Colonic mucosa (tissue), 4 donors: ENCODE measurements at places on chromosomes 16 and 17.
A peak's percentile ranks its signal among the peaks of the same experiment; 100 is the strongest.

DNA sequence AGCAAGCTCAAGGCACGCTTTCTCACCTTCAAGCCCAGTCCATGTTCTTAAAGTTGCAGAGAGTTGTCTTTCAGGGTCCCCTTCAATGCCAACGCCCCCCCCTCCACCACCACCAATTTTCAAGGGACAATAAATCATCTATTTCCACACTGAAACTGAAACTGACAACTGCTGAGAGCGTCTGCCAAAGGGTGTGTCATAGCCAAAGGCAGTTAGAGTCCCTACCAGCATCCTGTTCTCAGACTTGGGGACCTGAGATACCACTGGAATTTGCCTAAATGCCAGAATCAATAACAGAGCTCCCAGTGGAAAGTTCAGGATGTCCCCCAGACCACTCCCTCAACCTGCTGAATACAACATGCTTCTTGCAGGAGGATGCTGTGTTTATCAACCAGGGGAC, 133.2 kb upstream of the SOX9 start:
- DNase-seq = no peak

DNA sequence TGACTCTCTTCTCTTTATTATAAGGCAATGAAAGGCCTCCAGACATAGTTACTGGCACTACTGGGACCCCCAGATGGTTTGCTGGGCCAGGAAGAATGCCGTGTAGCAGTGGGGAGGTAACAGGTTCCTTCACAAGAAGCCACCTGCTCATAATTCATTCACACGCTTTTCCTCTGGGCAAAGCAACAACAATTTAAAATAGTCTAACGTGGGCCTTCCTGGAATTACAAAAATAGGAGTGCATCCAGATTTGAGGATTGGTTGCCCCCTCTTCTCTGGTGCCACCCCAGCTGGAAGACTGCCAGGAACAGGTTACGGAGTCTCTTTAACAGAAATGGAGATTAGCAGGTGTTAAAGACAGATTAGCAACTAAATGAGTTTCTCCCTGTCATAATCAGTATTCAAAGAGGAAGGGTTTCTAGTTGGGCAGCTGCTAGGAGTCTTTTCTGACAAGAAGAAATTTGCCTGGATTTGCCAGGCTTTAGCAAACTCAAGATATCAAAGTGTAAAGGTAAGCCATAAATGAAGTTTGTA, 409.6 kb downstream of the NPIPA8 start:
- DNase-seq = no peak

DNA sequence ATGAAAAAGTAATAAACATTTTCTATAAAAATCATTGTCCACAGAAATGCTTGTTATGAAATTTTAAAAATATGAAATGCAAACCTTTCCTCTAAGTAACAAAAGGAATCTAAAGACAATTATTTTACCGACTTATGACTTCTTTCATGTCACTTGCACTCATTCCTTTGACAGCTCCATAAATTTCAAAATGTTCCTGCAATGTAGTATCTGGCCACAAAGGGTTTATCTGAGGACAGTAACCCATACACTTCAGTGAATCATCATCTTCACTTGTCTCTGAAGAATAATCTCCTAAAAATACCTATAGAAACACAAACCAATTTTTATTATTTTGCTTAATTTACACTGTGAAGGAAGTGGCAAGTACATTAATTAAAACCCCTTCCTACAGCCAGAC, 25.6 kb upstream of the ABCA10 start:
- DNase-seq = no peak

DNA sequence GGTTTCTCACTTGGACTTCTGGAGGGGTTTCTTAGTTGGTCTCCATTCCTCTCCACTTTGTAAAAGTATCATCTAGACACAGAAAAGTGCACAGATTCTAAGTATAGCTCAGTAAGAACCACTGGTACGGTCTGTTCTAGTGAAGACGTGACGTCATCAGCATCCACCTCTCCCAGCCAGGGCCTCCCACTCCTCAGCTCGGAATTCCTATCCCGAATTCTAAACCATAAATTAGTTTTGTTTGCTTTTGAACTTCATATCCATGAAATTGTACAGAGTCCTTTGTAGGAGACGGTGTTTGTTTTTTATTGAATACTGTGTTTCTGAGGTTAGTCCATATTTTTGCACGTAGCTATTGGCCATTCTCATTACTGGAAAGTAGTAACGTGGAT, 25.5 kb downstream of the FOXK2 start:
- DNase-seq = no peak

DNA sequence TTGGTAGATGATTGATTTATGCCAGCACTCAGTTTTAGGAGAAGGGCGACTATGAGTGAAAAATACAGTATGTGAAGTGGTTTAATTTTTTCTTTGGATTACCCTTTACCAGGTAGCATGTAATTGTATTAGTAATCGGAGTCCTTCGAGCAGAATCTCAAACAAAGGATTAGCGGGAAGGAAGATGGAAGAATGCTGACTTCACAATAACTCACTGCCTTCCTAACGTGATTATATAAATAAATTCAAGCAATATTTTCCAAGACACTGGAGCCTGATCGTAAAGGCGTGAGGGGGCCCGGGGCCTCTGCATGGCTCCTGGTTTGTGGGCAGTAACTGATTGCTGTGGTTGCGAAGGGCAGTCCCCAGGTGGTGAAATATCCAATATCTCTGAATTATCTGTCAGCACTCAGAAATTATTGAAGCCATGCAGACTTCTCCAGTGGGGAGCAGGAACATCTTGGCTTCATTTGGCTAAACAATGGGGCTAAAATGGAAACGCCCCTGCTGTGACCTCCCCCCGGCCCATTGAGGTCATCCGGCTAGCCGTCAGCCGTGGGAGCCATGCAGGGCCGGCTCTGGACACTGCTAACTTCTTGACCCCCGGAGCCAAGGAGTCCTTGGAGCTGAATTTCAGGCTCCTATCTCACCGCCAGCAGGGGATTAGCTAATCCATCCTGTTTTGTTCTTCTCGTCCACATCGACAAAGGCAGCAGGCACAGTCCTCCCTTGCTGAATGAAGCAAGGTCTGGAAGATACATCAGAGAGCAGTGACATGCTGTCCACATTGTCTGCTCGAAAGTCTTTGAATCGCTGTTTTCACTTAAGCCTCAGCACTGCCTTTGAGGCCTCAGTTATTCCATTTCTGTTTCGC, 295.9 kb upstream of the N4BP1 start:
- DNase-seq = no peak

DNA sequence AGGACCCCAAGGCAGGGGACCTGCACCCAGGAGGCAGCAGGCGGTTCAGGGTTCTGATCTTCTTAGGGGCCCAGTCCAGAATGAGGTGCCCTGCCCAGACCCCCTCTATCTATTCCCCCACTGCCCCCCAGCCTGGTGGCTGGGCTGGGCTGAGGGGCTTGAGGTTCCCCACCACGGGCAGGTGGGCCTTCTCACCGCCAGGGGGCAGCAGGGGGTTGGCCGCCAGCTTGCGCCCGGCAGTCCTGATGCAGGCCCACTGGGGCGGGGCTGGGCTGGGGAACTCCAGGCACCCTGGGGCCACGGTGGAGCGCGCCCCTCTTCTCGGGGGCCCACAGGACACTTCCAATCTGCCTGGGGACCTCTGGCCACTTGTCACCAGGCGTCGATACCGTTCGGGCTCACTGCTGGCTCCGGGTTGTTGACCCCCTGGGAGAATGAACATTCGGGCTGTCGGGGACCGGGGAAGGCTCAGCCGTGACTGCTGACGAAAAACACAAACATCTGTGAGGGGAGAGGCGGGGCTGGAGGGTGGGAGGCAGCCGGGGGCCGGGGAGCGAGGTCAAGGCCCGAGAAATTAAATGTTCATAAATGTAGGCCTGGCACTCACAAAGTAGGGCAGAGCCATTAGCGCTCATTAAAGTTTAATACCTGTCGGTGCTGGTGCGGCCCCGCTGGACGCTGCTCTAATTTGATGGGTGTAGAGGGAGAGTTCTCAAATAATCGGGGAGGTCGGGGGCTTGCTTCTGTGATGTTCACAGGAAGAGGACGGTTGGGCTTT, 219.3 kb upstream of the GSE1 start:
- DNase-seq = peak; percentile 72

DNA sequence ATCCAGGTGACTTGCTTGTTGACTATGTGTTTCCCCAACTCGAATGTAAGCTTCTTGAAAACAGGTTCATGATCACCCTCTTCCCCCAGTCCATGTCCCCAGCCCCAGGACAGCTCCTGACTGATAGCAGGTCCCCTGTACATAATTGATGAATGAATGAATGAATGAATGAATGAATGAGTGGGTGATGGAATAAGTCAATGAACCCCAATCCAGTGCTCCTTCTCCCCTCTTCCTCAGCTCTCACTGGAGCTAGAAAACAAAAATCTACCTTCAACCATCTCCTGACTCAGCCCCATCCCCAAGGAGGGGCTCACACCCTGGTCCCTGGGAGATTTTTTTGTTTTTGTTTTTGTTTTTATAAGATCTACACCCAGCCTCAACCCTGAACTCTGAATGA, 16.2 kb upstream of the TVP23A start:
- no peak for DNase-seq

DNA sequence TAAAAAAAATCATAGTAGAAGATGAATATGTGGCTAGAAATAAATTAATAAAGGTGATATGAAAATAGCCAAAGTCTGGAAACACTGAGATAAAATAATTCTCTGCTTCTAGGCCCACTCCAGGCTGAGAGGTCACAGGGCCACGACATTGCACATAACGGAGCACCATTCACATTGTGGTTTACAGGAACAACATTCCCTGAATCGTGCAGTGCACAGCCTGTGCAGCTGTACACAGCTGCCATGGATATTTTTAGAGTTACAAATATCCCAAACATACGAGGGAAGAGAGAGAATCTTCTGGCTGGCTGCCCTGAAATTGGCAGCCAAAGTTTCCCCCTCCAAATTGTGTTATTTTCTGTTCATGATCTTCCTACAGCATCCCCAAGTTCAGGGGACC, 68.8 kb downstream of the GSG1L start:
- DNase-seq = no peak

GRCh38 chr17:72378414-72379390, 257.9 kb downstream of the SOX9 start:
- no peak for DNase-seq

- no peak for DNase-seq
Observed at GRCh38 chr17:31392856-31393748, 1.6 kb downstream of the RAB11FIP4 start.

DNA sequence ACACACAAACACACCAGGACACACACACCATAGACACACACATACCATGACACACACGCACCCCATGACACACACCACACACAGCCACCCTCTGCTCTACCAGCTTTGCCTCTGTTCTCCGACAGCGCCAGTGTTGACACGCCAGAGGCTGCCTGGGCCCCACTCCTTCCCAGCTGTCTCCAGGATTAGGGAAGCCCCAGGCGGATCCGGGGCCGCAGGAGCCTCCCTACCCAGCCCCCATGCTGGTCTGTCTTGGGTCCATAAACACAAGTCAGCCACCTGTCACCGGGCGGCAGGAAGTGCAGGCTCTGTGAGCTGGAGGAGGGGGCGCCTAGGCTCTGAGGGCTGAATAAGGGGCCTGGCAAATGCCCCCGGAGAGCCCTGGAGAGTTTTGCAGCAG, 10.5 kb downstream of the TBC1D16 start:
- DNase-seq = no peak

- no peak for DNase-seq
Observed at GRCh38 chr17:64426596-64426995, 22.3 kb upstream of the MILR1 start.

- no peak for DNase-seq
Observed at GRCh38 chr16:48013491-48013901, 142.3 kb downstream of the ABCC12 start.

- no peak for DNase-seq
Observed at GRCh38 chr17:60168654-60169053, 18.9 kb downstream of the CA4 start.

GRCh38 chr17:16121915-16122314, 93.4 kb downstream of the NCOR1 start:
- no peak for DNase-seq

GRCh38 chr17:8832711-8833352, 33.7 kb upstream of the MFSD6L start:
- peak; percentile 47 for DNase-seq

GRCh38 chr16:83458612-83459011, 349.2 kb upstream of the HSBP1 start:
- DNase-seq = no peak

- no peak for DNase-seq
Observed at GRCh38 chr16:82017911-82018568, 6.8 kb upstream of the SDR42E1 start.

DNA sequence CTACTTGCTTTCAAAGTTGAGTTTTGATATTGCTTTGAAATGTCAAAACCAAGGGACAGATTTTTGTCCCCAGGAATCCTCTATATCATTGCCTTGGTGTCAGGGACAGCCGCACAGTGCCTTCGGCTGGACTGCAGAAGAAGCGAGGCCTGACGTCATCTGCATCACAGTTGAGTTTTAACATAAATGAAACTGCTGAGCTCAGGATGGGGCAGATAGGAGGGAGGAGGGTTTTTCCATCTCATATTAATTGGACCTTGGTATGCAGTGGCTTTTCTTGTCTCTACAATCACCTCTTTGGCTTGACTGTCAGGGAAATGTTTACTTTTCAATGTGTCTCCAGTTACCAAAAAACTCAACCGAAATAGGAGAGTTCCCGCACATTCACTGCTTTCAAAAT, 111.3 kb downstream of the AATF start:
- no peak for DNase-seq

- DNase-seq = no peak
Observed at GRCh38 chr17:80710714-80711302, 166.2 kb downstream of the RPTOR start.

DNA sequence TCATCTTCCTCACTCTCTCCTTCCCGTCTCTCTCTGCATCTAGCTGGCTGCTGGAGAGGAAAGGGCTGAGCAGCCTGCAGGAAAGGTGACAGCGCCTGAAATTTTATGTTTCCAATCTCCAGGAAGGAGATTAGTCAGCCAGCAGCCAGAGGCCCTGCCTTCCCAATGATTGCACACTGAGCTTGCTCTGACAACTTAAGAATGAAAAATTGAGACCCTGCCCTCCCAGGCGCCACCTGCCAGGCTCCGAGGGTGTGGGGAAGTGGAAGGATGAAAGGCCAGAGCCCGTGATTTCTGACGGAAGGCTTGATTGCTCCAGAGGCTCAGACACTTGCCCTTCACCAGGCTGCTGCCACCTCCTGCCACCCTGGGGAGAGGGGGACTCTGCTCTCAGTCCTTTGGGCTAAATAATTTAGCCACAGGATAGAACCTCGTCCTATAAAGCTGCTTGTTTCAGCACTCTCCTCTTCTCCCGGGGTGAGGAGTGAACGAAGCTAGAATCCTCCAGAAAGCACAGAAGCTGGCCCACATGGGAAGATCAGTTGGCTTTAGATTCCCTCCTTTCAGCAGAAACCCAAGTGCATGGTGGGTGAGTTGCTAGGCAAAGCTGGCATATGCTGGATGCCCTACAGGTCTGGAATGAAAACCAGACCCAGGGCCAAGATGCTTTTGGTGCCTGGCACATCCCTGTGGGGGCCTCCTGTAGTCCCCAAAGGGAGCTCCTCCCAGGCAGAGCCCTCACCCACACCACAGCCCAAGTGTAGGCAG, 33.5 kb downstream of the GRIN2C start:
- no peak for DNase-seq

- DNase-seq = no peak
Observed at GRCh38 chr17:28413804-28414203, 7.8 kb upstream of the SLC46A1 start.

GRCh38 chr16:72723781-72724180, 324.1 kb downstream of the ZFHX3 start:
- DNase-seq = no peak
